Stimulated activated naive B cell treated with anti-CD40 and anti-IgM and Interleukin-4, amounts not matched to agents 10 μg/mL and 1 μg/mL and 100 μg/mL, for 72 hours (primary cell): ENCODE measurements at places on chromosomes 6 and 20.

GRCh38 chr20:50655311-50655880, 35.9 kb downstream of the RIPOR3 start:
- no peak for DNase-seq

DNA sequence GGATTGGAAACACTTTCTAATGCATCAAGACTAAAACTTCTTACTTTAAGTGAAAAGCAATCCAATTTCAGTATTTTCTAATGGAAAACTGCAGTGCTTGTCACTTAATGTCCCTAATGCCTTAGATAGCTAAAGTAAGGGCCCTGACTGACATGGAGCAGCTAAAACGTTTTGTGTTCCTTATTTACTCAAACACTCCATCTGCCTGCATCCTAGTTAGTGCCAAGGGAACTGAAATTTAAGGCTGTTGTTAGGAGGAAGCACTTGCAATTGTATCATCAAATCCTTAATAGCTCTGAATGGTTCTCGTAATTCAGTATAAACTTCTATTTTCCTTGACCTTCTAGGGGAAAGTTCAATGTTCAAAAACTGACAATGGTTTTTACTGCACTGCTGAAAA, 127.4 kb downstream of the GJA10 start:
- no peak for DNase-seq

GRCh38 chr6:97687916-97688315, 404.9 kb upstream of the MMS22L start:
- DNase-seq, result no peak

GRCh38 chr6:159913375-159913774, 22.6 kb downstream of the MAS1 start:
- no peak for DNase-seq

DNA sequence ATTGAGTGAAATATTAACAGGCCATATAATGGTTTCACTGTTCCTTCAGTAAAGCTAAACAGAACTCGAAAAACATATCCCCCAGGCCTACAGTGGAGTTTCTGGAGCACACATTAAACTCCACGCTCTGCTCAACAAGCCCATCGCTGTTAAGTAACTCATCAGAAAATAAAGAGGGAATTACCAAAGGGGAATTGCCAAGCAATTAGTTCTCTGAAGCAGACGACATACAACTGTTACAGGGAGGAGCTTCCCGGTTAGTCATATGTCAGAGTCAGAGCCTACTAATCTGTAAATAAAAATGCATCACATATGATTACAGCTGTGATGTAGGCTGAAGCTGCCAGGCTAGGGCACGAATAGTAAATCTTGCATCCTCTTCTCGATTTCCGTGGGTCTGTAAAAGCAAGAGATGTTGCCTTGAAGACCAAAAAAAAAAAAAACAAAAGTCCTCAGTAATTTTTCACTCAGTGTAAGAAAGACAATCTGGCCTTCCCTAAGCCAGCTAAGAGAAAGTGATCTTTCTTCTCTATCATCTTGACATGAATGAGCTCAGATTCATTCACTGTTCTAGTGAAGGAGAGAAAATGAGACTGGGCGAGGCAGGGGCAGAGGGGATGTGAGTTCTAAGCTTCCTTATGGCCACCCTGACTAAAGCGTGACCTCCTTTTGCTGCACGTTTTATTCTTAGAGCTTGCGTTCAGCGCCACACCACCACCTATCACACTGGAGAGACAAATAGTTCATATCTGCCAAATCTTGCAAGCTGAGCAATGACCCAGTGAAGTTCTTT, 13.8 kb downstream of the ATXN1 start:
- DNase-seq, result no peak

DNA sequence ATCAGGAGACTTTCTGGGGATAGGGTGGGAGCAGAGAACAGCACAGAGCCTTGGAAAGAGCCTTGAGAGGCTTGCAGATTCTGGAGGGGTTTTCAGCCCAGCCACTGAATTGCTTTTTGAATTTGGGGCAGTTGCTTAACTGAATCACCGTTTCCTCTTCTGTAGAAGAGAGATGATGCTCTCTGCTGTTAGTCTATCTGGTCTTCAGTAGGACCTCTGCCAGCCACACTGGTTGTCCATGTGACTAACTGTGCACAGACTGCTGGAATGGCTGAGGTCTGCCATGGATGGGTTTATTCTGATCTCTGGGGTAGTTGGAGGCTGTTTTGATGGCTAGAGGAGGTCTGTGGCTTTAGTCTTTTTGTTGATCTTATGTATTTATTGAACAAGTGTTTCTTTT, 21.4 kb upstream of the PRDM1 start:
- DNase-seq, result no peak

- no peak for DNase-seq
These were observed 1349.3 kb downstream of the GRIK2 start for GRCh38 chr6:102742754-102743356.

DNA sequence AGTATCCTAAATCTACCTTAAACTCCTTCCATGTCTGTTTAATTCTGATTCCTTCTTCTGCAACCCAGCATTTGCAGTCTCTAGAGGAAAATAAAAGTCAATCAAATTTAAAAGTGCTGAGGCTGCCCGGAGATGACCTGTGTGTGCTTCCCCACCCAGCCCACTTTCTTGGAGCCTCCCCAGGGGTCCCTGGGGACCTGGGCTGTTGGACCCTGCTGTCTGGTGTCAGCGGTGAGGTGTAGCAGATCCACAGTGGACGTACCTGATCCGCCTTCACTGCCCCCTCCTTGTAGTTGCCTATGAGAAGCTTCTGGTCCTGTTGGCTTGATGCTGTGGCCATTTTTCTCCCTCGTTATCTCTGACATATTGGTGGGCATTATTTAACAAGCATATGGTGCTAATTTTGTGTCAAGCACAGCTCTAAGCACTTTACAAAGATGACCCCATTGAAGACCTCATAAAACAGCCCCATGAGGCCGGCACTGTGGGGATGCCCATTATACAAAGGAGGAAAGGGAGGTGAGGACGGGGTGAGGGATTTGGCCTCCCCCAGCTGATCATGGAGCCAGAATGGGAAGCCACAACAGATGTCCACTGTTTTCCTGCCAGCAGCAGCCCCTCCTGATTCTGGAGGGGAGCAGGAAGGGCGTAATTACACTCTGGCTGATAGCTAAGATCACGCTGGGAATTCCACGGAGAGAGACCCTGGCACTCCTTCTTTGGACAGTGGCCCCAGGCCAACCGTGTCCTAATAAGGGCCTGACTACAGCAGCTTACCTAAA, 628.2 kb downstream of the CDH26 start:
- DNase-seq, result no peak

GRCh38 chr20:52801628-52802006, 170.5 kb upstream of the TSHZ2 start:
- no peak for DNase-seq

GRCh38 chr6:163679753-163680152, 265.2 kb downstream of the QKI start:
- DNase-seq, result no peak

- no peak for DNase-seq
These were observed 11.7 kb downstream of the TPD52L1 start for GRCh38 chr6:125165256-125165655.

DNA sequence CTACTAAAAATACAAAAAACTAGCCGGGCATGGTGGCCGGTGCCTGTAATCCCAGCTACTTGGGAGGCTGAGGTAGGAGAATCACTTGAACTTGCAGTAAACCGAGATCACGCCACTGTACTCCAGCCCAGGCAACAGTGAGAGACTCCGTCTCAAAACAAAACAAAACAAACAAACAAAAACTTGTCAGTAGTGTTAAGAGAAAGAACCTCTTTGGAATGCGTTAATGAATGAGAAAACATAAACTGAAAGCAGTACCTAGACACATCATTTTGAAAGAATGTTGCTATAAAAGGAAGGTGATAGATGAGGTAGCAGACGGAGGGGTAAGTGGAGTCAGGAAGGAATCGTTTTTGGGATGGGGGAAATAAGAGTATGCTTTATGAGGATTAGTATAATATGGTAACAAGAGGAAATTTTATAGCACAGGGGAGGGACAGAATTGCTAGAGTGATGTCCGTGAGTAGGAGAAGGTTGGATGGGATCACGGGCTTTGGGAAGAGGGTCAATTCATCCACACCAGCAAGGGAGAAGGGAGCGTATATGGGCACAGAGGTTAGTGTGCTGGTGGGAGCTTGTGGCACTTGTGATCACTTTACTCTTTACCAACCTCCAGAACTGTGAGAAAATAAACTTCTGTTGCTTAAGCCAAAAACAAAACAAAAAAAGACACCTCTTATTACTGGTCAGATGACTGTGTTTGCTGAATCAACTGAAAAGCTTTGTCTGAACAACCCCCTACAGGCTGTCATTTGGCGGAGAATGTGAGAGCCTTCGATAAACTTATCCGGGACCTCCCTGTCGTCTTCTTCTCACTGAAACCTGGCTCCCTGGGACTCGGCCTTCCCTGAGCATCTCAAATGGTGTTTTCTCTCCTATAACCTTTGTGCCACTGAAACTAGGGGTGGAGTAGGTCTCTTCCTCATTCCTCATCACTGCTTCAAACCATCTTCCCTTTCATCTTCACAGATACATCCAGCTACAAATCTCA, 48.9 kb upstream of the TFAP2A start:
- no peak for DNase-seq

DNA sequence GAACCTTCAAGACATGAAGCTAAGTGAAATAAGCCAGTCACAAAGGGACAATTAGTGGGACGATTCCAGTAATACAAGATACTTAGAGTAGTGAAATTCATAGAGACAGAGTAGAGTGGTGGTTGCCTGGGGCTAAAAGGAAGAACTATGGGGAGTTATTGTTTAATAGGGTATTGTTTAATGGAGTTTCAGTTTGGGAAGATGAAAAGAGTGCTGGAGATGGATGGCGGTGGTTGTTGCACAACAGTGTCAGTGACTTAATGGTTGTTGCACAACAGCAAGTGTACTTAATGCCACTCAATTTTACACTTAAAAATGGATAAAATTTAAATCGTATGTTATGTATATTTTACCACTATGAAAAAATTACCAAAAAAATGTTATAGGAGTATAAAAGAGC, 209.7 kb upstream of the TENT5A start:
- no peak for DNase-seq

- DNase-seq, result no peak
These were observed 10.8 kb downstream of the ACTR5 start for GRCh38 chr20:38759106-38759505.

- DNase-seq, result no peak
These were observed 27.9 kb downstream of the SLC2A4RG start for GRCh38 chr20:63767456-63767855.

DNA sequence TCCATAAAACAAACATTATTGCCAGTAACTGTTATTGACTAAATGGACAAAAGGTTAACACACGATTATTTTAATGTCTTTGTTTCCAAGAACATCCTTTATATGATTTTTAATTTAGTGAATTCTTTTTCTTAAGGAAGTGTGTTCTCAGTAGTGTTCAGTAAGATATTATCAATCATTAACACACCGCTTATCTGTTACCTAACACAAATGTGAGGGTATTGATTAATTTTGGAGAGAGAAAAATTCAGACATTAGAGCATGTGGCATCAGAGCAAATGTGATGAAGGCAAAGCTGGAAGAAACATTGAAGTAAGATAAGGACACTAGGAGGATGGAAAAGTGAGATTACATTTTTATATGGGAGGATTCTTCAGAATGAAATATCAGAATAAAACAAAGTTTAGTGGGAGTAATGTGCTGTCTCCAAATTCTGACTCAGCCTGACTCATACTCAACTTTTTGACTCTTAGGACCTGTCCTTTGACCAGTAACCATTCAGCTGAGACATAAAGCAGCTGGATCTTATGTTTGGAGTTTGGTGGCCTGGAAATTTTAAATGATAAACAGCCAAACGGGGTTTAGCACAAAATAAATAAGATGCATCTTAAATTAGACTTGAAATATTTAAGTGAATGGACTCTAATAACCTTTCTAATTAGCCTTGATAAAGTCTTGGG, 348.6 kb downstream of the CD109 start:
- no peak for DNase-seq

DNA sequence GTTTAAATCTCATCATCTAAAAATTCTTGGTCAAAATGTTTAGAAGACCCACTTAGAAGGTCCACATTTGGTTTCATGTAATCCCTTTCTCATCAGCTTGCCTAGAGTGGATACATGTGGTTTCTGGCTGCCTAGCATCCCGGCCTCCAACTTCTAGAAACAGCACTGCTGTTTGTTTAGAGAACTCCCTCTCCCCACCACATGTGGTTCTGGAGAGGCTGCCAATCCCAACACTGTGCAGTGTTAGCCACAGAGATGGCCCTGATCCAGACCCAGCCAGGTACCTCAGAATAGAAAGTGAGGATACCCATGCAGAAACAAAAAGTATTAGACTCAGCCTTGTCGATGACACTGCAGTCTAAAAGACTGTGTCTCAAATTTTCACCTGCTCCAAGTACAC, 241.8 kb downstream of the BCKDHB start:
- DNase-seq, result no peak

DNA sequence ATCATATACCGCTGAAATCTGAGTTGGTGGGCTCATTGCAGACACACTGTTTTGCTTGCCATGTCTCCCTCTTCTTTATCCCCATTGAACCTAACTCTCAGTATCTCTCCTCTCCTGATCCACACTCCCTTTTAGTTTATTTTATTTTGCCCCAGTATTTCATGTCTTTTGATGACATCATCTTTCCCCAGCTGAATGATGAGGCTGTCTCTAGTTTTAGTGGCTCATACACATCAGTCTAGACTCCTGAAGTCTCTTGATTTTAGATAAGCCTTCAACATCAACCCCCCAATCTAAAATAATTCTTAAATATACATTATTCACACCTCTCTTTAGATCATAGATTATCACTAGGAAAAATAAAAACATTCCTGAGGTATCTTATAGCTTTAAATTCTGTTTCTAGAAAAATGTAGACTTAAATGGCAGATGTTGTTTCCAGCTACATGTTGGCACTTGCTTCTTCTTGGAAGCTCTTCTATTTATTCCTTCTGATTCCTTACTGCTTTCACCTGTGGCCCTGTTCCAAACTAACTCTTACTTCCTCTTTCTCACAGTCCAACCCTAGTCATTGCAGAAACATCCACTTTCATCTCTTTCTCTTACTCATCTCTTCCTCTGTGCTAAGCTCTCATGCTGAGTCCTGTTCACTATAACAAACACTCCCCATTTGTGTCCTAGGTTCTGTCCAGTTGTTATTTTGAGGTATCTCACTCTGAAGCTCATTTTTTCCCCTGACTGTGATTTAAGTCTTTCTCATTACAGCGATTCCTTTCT, 191.9 kb upstream of the SLC35B3 start:
- DNase-seq, result no peak
